ENCODE measurements at places on chromosomes 11 and 22. TPM values are rescaled to one million over a fixed set of nuclear protein-coding genes. Genes with fewer than 3 reads are reported as not detected.

DNA sequence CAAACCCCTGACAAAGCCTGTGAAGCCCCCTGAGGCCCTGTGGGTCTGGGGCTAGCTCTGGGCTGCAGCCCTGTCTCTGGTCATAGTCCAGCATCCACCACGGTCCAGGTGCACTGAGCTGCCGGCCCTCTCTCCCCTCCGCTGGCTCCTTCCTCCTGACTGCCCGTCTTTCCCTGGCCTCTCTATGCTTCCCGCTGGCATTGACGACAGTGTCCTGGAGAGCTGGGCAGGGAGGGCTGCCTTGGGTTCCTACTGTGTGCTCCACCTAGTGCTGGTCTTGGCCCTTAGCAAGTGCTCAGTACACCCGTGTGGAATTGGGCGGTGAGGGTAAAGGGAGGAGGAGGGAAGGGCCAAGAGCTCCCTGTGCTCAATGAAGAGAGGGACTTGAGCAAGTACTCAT lies 868 bp upstream of the MYEOV start:
- DNase-seq: no peak

DNA sequence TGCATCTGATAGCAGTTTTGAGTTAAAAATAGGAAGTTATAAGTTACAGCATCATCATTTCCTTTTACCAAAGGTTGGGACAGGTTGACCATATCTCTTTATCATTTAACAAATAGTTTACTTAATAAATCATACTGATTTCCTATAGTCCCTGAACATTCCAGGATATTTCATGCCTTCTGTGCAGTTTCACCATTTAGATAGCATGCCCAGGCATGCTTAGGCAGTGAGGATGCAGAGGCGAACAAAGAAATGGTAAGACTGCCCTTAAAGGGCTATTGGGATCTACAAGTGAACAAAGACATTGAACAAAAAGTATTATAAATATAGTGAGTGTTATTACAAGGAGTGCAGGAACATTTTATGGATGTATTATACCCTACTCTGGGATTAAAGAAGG lies 96.4 kb downstream of the PRMT3 start:
- no peak for DNase-seq

GRCh38 chr22:40123387-40123786 lies 54.3 kb upstream of the TNRC6B start:
- no peak for DNase-seq

The CASP4 gene
- 162 TPM for total RNA-seq

GRCh38 chr22:46018859-46019258 lies 41.9 kb upstream of the WNT7B start:
- no peak for DNase-seq

DNA sequence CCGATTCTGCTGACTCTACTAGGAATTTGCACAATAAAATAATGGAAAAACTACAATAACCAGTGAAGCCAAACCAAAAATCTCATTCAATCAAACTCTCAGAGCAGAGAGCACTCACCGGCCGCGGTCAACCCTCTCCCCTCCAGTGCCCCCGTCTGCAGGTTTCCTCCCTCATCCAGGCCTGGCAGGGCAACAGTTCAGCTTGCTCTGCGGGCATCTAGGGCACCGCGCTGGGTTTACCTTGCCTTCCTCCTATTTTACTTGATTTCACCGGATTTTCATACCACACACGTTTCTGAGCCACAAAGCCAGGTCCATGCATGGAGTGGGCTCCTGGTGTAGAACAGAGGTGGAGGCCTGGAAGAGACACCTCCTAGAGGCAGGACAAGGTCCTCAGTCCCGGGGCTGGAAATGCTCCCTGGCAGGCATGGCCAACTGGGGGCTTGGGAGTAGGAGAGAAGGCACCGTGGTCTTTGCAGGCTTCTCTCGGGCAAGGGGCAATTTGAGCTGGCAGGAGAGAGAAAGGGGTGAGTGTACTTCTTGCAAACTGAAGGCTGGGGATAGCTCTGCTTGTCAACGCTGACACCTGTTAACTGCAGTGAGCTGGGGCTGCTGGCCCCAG lies 938.4 kb downstream of the BRD1 start:
- DNase-seq: no peak

GRCh38 chr11:94450048-94450447 lies 43.6 kb downstream of the MRE11 start:
- no peak for DNase-seq

- DNase-seq: peak; percentile 76
Observed at GRCh38 chr11:74702383-74703007, 28.7 kb downstream of the CHRDL2 start.

DNA sequence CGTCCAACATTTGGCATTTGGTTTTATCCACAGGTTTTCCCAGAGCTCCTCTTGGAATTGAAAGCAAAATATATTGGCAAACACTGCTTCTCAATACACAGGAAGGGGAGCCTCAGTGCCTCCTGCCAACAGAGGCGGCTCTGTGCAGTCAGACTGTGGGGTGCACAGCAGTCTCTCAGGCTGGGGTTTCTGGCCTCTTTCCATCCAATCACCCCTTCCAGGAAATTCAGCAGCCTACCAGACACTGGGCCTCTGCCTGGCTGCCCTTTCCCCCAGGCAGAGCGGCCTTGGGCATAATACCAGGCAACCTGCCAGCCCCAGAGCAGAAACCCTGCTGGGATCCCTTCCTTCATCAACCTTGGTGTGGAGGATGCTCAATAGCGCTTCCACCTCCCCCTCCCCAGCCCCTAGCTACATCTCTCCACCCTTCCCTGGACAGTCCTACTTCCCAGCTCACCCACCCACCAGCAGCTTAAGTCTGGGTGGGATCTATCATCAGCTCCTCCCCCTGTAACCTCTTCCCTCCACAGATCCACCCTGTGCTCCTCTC lies 17.8 kb upstream of the RAPSN start:
- DNase-seq: peak; percentile 79

- DNase-seq: peak; percentile 46
Observed at GRCh38 chr11:123852321-123852720, 33.1 kb downstream of the TMEM225 start.

DNA sequence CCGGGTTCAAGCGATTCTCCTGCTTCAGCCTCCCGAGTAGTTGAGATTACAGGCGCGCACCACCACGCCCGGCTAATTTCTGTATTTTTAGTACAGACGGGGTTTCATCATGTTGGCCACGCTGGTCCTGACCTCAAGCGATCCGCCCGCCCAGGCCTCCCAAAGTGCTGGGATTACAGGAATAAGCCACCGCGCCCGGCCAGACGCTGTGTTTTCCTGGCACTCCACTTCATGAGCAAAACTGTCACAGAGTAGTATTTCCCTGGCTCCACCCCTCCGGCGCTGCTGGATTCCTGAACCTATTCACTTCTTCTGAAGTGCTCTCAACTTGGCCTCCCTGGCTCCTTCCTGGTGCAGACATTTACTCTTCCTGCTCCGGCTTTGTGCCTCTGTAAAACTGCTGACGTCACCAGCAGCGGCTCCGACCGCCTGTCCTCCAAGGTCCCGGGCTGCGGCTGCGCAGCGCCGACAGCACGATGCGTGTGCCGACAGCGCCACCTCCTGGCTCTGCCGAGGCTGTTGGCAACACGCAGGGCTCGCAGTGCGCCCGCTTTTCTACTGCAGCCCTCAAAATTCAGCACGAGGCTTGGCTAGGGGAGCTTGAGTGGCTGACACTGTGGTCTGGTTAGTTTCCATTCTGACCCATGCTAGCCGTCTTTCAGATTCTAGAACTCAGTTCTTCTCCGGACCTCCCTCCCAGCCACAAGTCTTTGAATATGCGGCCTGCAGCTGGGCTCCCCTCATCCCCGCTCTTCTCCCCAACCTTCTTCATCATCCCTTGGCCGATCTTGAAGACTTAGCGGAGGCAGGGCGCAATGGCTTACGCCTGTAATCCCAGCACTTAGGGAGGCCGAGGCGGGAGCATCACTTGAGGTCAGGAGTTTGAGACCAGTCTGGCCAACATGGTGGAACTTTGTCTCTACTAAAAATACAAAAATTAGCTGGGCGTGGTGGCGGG lies 36.6 kb downstream of the APOL3 start:
- DNase-seq: peak; percentile 97

The NOX4 gene
- 57.5 TPM for total RNA-seq

DNA sequence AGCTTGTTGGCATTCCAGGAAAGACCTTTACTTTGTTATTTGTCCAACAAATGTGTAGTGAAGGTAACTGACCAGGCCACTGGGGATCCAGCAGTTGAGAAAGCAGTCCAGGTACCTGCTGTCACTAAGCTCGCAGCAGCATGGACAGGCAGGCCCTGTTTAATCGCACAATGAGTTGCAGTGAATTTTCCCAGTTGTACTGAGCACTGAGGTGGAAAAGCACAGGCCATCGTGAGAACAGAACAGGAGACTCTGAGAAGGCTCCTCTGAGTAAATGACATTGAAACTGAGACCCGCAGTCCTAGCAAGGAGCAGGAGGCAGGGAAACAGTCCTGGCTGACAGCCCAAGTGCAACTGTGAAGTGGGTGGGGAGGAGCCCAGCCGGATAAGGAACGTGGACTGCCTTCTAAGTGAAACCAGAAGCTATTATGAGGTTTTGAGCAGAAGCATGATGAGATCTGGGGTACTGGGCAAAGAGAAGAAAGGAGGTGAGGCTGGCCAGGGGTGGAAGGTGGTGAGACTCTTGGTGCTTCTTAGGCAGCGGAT lies 39.8 kb upstream of the CDON start:
- DNase-seq: no peak

DNA sequence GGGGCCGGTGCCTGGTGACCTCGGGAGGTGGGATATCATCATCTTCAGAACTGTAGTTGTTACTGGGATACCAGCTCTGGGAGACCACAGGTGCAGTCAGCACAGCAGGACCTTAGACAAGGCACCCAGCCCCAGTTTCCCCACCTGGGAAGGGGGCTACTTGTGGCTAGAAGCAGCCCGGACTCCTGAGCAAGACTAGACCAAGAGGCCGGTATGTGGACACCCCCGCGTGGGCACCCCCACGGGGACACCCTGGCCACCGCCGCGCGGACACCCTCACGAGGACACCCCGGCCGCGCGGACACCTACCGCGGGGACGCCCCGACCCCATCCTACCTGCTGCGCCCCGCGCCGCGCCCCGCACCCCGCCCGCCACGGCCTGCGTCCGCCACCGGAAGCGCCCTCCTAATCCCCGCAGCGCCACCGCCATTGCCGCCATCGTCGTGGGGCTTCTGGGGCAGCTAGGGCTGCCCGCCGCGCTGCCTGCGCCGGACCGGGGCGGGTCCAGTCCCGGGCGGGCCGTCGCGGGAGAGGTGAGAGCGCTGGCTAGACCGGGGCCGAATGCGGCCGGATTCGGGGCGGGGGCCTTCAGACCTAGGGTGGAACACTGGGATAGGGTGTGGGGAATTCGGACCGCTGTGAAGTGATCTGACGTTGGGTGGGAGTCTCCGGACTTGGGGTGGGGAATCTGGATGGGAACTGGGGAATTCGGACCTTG lies at the start of the genes COMT and TXNRD2:
COMT (plus strand) TSS at position 408 of the 718 bp plus-strand sequence. CDS start 20,755 bp downstream, outside the sequence.
TXNRD2 (minus strand) TSS at position 454 of the 718 bp plus-strand sequence; CDS start at position 439, 15 bp downstream.
- DNase-seq: peak; percentile 71

DNA sequence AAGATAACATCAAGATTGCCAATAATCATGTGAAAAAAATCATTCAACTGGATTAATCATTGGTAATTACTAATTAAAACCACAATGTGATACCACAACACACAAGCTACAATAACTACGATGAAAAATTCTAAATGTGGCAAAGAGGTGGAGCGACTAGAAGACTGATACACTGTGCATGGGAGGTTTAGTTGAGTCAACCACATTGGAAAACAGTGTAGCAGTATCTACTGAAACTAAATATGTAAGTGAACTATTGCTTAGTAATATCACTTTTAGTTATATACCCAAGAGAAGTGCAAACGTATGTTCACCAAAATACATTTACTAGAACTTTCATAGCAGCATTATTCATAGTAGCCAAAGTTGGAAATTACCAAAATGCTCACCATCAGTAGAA lies 359.9 kb downstream of the ETS1 start:
- DNase-seq: no peak

GRCh38 chr11:112961751-112962578 lies 745 bp downstream of the NCAM1 start:
- DNase-seq: peak; percentile 2

GRCh38 chr11:47914743-47915142 lies 65.6 kb upstream of the PTPRJ start:
- DNase-seq: no peak

The PHOX2A gene
- not detected for total RNA-seq

- DNase-seq: peak; percentile 96
Observed at GRCh38 chr22:19674129-19674928, 40.0 kb upstream of the SEPTIN5 start.

GRCh38 chr22:41752011-41752970 lies 48.2 kb upstream of the CCDC134 start:
- no peak for DNase-seq

- DNase-seq: peak; percentile 17
Observed at GRCh38 chr22:35538801-35539321, 1.8 kb upstream of the RASD2 start.

The C1QTNF6 gene
- total RNA-seq: 4.6 TPM

The KRTAP5-1 gene
- not detected for total RNA-seq

The RBFOX2 gene
- 83.1 TPM for total RNA-seq

DNA sequence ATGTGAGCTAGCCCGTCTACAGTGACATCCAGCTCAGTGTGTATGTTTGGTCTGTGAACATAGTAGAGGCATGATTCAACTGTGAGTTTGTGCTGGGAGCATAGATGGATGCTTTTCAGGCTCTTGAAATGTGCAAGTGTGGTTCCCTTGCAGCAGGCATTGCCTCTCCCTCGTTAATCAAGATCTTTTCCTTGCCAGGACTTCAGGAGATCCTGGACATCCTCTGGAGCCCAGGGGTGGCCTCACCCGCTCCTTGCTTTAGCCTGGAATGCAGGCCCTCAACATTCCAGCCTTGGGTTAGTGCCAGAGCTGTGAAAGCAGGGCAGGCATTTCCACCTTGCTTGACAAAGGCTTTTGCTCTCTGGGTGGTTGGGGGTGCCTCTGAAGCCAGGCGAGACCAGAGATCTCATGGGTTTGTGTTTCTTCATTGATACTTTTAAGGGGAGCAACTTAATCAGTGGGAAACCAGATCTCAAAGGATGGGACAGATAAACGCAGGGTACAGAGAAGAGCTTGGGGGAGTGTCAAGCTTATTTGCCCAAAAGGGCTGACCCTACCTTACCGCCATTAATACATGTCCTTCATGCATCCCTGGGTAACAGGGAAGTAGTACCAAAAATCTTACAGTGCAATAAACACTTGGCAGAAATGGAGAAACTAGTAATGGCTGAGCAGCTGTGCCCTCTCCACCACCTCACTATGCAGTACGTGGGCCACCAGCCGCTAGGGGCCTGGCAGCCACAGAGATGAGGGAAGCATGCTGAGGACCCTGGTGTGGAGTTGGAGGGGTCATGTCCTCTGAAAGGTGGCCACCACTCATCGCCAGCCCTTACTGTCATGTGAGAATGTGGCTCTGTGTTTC lies 72.1 kb downstream of the PTPRJ start:
- no peak for DNase-seq

Measured in lung microvascular endothelial cell (primary cell).